ENCODE measurements at places on chromosomes 2 and 18. TPM values are rescaled to one million over a fixed set of nuclear protein-coding genes. Genes with fewer than 3 reads are reported as not detected.

The ST8SIA3 gene
- total RNA-seq = not detected

The IL1A gene
- 3.9 TPM for total RNA-seq

The BOD1L2 gene
- not detected for total RNA-seq

The SCYGR8 gene
- not detected for total RNA-seq

The MDH1B gene
- 1.3 TPM for total RNA-seq

The TRPM8 gene
- not detected for total RNA-seq

The LAMA1 gene
- 99.8 TPM for total RNA-seq

DNA sequence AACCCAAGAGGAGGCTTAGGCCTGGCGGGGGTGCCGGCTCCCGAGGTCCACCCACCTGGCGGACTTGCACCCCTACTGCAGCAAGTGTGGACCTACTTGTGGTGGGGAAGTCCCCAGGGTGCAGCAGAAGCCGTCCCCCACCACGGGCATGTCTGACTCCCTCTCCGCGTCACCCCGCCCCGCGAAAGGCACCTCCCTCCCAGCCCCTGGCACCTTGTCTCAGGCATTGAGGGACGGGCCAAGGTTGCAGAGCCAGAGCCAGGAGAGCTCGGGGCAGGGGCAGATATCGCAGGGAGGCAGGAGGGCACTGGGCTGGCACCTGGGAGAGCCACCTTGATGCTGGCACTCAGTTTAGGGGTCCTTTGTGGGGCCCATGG is 19.0 kb downstream of the CROCC2 start:
- DNase-seq = peak; percentile 20

DNA sequence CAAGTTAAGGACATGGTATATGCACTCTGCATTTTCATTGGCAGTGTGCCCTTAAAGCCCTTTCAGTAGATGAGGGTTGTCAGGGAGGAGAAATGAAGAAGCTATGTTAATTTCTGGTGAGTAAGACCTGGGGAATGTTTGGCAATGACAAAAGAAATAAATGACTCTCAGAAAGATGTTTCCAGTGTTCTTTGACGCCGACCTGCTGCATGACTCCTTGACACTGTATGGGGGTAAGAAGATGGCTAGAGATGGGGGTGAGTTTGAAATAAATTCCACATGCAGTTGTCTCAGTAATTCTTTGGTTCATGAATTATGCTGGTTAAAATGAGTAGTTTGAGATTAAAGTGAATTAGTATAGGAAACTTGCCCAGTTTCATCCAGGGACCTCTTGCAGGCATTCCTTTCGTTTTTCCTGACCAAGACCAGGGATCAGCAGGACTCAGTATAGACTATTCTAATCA is 5.9 kb downstream of the CCDC121 start:
- no peak for DNase-seq

GRCh38 chr18:37285825-37286224 is 279.8 kb downstream of the CELF4 start:
- no peak for DNase-seq

DNA sequence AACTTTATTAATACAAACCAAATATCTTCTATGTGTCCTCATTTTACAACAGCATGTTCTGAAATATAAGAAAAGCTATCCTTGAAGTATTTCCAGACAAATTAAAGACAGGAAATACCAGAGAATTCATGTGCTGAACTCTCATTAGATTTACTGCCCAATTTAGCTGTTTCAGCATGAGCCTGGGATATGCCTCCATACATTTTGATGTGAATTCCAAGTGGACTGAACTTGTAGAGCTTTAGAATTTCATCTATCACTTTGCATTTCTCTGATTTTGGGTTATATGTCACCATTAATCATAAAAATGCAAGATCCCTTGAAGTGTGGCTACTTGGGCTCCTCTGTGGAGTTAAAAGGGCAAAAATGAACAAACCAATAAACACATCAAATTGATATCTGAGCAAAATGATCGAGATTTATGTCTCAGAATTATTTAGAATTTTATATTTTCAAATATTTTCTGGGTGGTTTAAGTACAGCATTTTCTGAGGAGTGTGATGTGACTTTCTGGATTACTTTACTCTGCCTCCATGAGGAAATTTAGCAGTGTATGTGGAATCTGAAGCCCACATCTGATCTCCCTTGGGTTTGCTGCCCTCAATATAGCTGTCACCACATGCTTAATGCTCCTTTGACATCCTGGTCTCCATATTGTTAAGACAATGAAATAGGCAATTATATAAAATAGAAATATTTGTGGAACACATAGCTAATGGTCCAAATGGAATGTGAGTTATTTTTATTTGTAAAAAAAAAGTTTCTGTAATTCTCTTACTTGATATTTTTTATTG is 206.6 kb upstream of the RBMS1 start:
- no peak for DNase-seq

DNA sequence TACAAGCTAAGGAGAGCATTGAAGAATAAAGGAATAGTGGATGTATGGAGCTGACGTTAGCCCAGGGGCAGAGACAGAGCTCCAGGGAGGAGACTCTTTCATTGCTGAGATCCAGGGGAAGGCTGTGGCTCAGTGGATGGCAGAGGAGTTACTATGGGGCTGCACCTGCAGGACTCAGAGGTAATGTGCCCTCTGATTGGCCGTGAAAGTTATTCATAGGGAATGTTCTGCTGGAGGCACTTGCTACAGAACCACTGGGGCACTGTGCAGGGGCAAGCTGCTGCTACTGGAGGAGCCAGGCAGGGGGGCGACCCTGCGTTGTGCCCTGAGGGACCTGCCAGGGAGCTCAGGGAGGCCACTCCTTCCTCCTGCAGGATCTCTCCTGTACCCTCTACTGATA is 199.2 kb downstream of the PTPRM start:
- DNase-seq = no peak

DNA sequence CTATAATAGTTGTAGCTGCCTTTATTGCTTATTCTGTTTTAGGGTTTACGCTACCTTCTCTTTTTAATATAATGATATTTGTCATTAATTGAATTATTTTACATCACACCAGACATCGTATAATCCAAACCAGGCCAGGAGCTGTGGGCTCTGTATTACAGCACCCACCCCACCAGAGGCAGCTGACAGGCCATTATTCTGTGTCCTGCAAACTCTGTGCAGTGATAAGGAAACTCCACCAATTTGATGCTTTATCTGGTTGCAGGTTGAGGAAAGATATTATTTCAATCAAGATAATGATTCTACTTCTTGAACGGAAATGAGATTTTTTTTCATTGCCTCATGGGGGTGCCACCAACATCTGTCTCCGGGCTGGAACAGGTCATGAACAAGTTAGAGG is 227.3 kb downstream of the ZBTB7C start:
- DNase-seq = no peak

DNA sequence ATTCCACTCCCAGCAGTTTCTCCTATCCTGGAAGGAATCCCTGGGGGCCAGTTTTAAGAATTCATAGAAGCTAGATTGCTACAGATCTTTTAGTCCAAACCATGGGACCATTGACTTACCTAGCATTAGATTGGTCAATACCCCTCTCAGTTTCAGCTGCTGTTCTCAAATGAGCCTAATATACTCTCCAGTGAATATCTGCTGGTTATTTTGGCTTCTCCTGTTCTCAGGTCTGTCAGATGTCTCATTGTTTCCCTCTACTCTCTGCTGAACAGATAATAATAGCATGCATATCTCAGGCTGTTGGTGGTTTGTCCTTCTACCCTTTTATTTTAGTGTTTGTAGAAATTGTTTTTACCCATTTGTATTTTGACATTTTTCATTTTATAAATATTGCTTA is 99.5 kb downstream of the FHOD3 start:
- DNase-seq = no peak

DNA sequence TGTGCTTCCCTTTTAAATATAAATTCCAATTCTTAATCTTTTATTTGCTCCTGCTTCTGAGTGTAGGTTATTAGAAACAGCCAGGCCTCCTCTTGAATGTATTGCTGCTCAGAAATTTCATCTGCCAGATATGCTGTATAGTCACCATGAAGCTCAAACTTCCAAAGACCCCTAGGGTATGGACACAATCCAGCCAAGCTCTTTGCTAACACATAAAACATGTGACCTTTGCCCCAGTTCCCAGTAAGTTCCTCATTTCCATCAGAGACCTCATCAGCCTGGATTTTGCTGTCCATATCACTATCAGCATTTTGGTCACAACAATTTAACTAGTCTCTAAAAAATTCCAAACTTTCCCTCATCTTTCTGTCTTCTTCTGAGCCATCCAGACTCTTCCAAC is 75.2 kb downstream of the MAP2 start:
- no peak for DNase-seq

GRCh38 chr2:149858216-149858615 is 270.6 kb upstream of the MMADHC start:
- DNase-seq = no peak

DNA sequence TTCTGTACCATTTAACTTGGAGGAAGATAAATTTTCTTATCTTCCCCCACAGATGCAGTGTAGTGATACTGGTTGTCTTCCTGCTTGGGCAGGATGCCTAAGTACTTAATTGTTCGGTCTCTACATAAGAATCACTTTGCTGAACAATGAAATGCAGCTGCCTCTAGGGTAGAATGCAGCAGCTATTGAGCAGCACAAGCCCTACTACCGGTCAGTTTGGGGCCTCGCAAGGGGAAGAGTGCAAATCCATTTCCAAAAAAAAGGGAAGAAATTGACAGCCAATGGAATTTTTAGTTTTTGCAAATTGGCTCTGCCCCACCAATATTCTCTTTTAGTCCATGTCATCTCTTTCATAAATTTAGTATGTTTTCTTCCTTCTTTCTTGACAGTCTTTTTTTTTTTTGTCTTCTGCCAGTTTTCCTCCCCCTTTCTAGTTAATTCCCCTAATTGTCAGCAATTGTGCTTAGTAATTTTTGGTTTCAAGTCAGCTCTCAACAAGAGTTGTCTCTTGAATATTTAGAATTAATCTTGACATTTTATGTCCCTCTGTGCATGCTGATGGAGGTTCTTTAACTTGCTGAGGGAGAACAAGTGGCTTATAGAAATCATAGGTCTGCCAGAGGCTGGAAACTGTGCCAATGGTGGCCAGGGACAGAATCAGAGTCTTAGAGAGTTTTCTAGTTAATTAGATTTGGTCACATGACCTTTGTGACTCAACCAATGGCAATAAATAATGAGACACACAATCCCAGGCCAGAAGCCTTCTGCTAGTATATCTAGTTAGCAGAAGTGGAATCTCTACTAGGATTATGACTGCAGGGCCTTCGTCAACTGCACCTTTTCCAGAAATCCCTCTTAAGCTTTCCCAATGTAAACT is 270.0 kb downstream of the CTNNA2 start:
- no peak for DNase-seq

GRCh38 chr2:161990741-161991140 is 83.3 kb downstream of the DPP4 start:
- no peak for DNase-seq

- DNase-seq = no peak
These were observed 32.2 kb downstream of the GPR75 start for GRCh38 chr2:53827398-53828175.

DNA sequence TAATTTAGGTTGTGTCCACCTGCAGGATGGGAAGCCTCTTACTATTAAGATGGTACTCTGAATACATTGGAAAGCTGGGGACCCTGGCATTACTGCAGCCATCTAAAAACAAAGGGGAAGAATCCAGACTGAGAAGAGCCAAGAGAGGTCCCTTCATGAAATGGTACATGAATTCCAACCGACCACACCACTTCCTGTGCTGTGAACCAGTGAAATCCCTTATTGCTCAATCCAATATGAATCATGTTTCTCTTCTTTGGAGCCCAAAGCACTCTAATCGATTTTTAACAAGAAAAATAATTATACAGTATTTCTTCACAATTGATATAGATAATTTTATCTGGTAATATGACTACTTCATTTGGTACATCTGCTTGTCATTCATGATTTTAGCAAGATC is 479.7 kb upstream of the RAB6C start:
- no peak for DNase-seq

- no peak for DNase-seq
These were observed 18.8 kb downstream of the ZEB2 start for GRCh38 chr2:144501118-144501517.

DNA sequence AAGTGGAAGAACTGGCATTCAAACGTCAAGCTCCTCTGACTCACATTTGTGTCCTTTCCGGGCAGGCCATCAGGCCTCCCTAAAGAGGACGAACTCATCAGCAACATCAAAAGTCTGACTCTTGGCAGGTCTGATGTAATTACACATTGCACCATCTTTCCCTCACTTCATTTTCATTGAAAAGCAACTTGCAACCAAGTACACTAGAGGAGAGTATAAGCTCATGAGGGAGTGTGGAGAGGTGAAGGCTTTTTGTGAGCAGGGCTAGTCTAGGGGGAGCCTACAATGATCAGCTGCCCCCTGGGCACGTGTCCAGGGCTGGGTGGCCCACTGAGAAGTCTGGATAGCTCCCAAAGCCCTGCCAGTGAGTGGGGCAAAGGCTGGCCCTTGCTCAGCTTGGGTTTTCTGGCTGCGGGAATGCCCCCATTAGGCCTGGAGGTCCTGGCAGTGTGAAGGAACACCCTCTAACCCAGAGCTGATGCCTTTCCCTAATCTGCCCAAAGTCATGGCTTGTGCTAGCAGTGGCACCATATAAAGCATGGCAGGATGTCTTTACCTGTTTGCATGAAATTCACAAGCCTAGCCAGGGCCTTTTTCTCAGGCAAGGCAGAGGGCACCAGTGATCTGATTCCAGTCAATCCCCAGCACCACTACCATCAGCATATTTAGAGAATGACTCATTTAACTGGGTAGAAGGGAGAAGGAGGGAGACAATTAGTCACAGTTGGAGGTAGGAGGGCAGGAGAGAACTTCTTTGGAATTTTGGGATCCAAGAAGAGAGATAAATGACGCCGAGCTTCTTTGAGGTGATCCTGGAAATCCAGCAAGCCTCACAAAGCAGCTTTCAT is 8.5 kb upstream of the DAW1 start:
- no peak for DNase-seq

DNA sequence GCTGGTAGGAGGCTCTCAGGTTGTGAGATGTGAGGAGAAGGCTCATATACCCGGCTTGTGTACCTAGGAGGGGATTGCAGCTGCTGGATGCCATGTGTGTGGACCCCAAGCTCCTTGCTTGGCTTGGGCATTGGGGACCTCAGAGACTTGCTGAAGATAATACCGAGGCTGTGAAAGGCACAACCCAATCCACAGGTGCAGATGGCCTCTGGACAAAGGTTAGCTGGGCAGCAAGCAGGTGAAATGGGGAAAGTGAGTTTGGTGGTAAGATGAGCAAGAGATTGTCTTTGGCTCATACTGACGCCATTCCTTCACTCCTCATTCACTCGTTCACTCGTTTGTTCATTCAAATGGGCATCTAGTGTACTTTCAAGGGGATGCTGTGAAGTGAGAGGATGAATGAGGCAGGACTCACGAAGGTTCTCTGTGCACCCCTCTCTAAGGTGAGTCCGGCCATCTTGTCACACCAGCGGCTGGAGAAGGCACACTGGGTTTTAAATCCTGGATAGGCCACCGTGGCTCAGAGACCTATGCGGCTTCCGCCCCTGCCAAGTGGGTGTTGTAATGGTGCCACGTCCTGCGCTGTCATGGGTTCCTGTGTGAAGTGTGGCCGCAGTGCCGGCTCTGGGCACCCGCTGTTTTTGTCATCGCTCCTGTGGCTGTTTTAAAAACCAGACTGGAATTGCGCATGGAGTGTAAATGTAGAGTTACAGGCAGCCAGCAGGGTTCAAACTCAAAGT is 13.7 kb downstream of the FBLN7 start:
- DNase-seq = no peak

Measured in mesothelial cell of epicardium (in vitro differentiated cells).